ENCODE measurements at places on chromosomes 6 and 20. TPM values are rescaled to one million over a fixed set of nuclear protein-coding genes. Genes with fewer than 3 reads are reported as not detected.

DNA sequence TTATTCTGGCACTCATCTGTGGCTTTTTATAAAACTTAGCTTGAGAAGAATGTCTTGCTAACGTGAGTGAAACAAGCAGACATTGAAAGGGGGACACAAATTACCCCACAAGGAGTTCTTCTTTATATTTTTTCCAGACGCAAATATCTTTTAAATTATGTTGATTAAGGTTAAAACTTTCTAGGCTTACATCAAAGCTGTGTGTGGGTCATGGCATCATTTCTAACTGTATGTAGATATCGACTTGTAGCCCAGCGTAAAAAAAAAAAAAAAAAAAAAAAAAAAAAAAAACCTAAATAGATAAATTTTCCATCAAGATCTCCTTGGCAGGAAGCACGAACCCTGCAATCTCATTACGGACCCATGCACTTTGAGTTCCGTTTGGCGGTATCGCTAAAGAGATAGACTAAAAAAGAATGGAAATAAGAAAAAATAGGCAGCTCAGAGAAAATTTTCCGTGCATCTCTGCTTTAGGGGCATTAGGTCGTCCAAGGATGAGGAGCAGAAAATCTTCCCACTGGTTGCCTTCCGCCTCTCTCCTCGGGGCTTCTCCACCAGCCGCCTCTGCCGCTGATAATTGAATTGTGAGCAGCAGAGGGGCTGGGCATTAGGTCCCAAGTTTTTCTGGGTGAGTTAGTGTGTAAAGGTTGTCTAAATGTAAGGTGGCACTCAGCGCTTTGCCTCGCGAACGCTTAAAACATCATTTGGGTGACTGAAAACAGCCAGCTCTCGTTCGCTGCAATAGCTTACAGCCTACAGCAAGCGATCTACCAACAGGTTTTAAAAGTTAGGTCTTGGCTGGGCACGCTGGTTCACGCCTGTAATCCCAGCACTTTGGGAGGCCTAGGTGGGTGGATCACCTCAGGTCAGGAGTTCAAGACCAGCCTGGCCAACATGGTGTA is 194.0 kb downstream of the TRIM27 start:
- H3K36me3 ChIP-seq, result no peaks in the 10 kb centered on the region
- peaks cover 24% of the 10 kb centered on the region for H3K4me1 ChIP-seq
- no peak for DNase-seq
- peak overlapping the region; percentile 81 for H3K27ac ChIP-seq
- peak overlapping the region; percentile 80 for H3K4me3 ChIP-seq

FAM209B gene
- total RNA-seq, result 0.89 TPM

DNA sequence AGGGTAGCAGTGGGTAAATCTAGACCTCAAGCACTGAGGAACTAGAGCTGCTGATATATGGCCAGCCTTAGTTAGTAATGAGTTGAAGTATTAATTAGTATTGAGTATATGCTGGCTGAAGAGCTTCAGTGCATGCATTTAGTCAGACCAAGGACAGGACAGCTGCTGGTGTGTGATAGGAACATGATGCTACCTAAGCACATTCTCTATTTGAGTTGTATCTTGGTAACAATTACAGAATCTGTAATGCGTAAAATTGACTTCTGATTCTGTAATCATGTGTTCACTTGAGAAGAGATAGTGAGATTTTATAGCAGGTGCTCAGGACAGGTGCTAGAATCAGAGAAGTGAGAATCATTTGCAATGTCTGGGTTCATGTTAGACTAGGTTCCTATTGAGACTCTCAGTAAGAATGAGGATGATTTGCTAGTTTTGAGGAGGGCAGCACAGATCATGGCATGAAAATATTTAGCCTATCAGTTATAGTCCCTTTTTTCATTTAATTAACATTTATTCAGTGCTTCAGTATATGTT is 369.4 kb upstream of the HS3ST5 start:
- H3K27ac ChIP-seq, result no peak overlapping the region
- H3K27me3 ChIP-seq, result no peaks in the 10 kb centered on the region
- H3K36me3 ChIP-seq, result no peaks in the 10 kb centered on the region
- H3K4me1 ChIP-seq, result no peaks in the 10 kb centered on the region
- H3K4me3 ChIP-seq, result no peak overlapping the region
- no peak for DNase-seq

SLC22A2 gene
- total RNA-seq, result not detected

DNA sequence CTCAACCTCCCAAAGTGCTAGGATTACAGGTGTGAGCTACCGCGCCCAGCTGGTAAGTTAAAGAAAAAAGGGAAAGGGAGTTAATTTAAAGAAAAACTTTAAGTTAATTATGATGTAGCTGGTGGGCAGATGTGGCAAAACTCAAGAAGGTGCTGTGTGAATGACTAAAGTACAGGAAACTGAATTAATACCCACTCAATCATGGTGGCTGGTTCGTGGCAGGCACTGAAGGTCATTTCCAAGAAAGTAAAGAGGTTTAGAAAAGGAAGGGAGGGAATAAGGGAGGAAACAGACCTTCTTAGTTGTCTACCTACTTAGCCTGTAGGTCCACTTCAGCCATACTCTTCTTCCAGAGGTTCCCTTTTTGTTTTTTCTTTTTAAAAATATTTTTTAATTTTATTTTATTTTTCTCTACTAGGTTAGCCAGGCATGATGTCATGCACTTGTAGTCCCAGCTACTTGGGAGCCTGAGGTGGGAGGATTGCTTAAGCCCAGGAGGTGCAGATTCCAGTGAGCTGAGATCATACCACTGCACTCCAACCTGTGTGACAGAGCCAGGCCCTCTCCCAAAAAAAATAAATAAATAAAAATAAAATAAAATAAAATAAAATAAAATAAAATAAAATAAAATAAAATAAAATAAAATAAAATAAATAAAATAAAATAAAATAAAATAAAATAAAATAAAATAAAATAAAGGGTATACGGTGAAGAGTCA is 11.9 kb upstream of the TGM3 start:
- no peak overlapping the region for H3K4me3 ChIP-seq
- DNase-seq, result no peak
- H3K27ac ChIP-seq, result no peak overlapping the region
- peaks cover 1% of the 10 kb centered on the region for H3K4me1 ChIP-seq
- no peaks in the 10 kb centered on the region for H3K36me3 ChIP-seq
- peaks cover 3% of the 10 kb centered on the region for H3K27me3 ChIP-seq

- no peak overlapping the region for H3K4me3 ChIP-seq
- H3K27ac ChIP-seq, result no peak overlapping the region
- peaks cover 12% of the 10 kb centered on the region for H3K4me1 ChIP-seq
- no peaks in the 10 kb centered on the region for H3K36me3 ChIP-seq
Measured at GRCh38 chr20:31856516-31856915, 11.1 kb upstream of the FOXS1 start.

GRCh38 chr20:9392892-9393857 is 121.2 kb upstream of the LAMP5 start:
- no peak overlapping the region for H3K27ac ChIP-seq
- no peak overlapping the region for H3K4me3 ChIP-seq
- no peaks in the 10 kb centered on the region for H3K36me3 ChIP-seq
- no peak for DNase-seq
- no peaks in the 10 kb centered on the region for H3K27me3 ChIP-seq

DNA sequence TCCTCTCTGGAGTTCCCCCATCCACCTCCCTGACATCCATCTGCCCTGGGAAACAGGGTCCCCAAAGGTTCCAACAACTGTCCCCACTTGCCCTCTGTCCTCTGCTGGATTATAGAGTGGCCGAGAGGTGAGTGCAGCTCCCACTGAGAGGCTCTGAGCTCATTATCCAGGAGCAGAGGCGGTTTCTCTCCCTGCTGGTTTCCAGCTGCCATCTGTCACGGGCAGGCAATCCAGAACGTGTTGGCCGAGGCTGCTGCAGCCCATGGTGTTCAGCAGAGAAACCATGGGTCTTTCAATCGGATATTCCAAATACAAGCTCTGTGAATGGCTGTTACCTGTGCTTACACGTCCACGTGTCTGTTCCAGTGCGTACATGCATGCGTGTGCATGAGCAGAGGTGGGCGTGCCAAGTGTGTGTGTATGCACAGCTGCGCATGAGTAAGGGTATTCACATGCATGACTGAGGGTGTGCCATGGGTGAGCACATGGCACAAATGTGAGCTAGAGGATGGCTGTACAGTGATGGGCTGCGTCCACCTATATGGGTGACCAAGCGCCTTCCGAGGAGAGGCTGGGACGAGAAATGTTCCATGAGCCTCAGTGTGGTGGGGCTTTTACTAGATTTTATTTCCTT is 183.7 kb upstream of the PMEPA1 start:
- no peak for DNase-seq
- no peaks in the 10 kb centered on the region for H3K36me3 ChIP-seq
- H3K4me1 ChIP-seq, result no peaks in the 10 kb centered on the region
- H3K4me3 ChIP-seq, result no peak overlapping the region
- no peak overlapping the region for H3K27ac ChIP-seq
- H3K27me3 ChIP-seq, result no peaks in the 10 kb centered on the region

RFX6 gene
- total RNA-seq, result not detected

ZBTB12 gene
- total RNA-seq, result 1.3 TPM

LRRN4 gene
- total RNA-seq, result not detected

GRCh38 chr6:3307436-3307835 is 48.7 kb downstream of the PSMG4 start:
- no peaks in the 10 kb centered on the region for H3K36me3 ChIP-seq
- DNase-seq, result no peak

All from activated CD4-positive, alpha-beta T cell treated with anti-CD3 and anti-CD28 coated beads, Interleukin-2, amount 10 ng/mL, durations not matched to agents 7 days and 5 days (primary cell).